Foreskin keratinocyte (primary cell): ENCODE measurements at places on chromosomes 1 and 21. TPM values are rescaled to one million over a fixed set of nuclear protein-coding genes. Genes with fewer than 3 reads are reported as not detected.

GRCh38 chr21:39332175-39332574, 16.7 kb downstream of the HMGN1 start:
- no peak for DNase-seq

DNA sequence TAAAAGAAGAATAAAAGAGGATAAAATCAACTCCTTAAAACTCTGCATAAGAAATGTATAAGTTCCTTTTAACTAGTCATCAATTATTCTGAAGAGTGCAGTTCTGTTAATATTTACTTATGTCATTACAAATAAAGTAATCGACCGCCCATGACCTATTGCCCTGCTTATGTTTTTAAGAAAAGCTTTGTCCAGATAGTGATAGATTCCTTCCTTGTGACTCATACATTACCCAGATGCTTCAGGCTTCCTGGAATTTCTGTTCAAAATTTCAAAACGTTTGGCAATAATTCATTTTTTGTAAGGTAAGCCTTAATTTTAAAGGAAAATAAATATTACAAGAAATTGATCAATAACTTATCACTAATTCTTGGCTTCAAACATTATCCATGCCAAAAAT, 918.2 kb upstream of the ADGRL2 start:
- DNase-seq, result peak; percentile 4

GRCh38 chr1:118871582-118872171, 116.5 kb downstream of the TBX15 start:
- DNase-seq, result no peak

GRCh38 chr1:36513676-36514473, 31.2 kb upstream of the CSF3R start:
- no peak for DNase-seq

DNA sequence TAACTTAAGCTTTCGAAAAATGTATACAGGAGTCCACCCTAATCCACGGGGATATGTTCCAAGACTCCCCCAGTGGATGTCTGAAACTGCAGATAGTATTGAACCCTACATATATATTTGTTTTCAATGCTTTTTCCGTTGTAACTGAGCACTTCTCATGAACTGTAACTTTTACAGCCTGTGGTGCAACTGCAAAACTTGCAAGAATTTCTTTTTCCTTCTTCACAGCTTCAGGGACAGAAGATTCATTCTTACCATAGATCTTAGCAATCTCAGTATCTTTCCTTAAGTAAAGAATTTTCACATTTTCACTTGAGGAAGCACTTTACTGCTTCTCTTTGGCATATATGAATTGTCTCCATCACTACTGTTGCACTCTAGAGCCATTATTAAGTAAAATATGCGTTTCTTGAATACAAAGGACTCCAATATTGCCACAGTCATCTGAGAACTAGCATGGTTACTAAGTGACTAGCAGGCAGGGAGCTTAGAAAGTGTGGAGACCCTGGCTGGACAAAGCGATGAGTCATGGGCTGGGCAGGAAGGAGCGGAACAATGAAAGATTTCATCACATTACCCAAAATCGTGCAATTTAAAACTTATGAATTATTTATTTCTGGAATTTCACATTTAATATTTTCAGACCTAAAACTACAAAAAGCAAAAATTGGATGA, 14.1 kb downstream of the DPYD start:
- DNase-seq, result no peak

GRCh38 chr1:27538793-27539192, 48.8 kb upstream of the WASF2 start:
- DNase-seq, result peak; percentile 73

GRCh38 chr1:162229549-162229948, 147.1 kb downstream of the SPATA46 start:
- no peak for DNase-seq

GRCh38 chr1:47934243-47934805, 62.9 kb downstream of the TRABD2B start:
- no peak for DNase-seq

GRCh38 chr1:23394181-23394580, 24.5 kb upstream of the ZNF436 start:
- no peak for DNase-seq

- no peak for DNase-seq
Observed at GRCh38 chr1:160863061-160863773, 530 bp upstream of the CD244 start.

DNA sequence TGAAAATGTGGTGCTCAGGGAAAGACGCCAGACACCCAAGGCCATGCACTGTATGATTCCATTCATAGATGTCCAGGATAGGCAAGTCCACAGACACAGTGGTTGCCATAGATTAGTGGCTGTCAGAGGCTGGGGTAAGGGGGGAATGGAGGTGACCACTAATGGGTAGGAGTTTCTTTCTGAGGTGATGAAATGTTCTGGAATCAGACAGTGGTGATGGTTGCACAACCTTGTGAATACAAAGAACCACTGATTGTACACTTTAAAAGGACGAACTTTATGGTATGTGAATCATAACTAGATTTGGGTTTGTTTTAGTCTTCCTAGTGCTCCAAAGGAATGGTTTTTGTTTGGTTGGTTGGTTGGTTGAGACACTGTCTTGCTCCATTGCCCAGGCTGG, 51.7 kb downstream of the PRAMEF20 start:
- DNase-seq, result no peak

GRCh38 chr1:154879038-154879421, 8.9 kb upstream of the KCNN3 start:
- no peak for DNase-seq

DNA sequence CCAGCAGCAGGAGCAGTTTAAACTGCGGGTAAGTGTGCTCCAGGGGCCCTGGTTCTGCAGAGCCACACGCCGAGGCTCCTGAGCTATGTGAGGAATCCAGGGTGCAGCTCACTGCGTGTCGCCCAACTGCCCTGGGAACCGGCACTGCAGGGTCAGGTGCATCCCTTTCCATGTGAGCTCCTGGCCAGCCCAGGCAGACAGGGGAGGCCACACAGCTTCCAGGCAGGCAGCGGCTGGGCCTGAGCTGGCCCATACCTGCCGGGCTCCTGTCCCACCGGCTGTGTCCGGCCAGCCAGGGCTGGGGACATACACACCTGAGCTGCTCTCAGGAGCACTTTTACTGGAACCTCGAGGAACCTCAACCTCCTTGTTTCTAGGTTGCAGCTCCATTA, 18.6 kb upstream of the COL18A1 start:
- no peak for DNase-seq

GRCh38 chr1:74856174-74856573, 123.2 kb downstream of the TYW3 start:
- no peak for DNase-seq

DNA sequence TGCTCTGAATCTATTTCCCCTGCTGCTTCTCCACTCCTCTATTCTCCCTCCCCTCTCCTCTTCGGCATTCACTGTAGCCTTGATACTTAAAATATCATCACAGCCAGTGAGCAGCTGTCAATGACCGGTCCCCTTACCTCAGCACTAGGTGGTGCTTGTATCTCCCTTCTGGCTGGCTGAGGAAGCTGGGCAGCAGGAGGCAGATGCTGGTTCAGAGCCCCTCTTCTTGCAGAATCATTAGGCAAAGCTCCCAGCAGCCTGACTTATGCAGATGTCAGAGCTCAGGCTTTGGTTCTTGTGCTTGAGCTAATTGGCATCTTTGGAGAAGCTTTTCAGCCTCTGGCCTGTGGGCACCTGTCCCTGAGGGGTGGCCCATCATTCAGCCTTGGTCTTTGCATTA, 31.9 kb upstream of the KCNA2 start:
- no peak for DNase-seq

- DNase-seq, result no peak
Observed at GRCh38 chr1:182779530-182779929, 10.0 kb upstream of the NPL start.

DNA sequence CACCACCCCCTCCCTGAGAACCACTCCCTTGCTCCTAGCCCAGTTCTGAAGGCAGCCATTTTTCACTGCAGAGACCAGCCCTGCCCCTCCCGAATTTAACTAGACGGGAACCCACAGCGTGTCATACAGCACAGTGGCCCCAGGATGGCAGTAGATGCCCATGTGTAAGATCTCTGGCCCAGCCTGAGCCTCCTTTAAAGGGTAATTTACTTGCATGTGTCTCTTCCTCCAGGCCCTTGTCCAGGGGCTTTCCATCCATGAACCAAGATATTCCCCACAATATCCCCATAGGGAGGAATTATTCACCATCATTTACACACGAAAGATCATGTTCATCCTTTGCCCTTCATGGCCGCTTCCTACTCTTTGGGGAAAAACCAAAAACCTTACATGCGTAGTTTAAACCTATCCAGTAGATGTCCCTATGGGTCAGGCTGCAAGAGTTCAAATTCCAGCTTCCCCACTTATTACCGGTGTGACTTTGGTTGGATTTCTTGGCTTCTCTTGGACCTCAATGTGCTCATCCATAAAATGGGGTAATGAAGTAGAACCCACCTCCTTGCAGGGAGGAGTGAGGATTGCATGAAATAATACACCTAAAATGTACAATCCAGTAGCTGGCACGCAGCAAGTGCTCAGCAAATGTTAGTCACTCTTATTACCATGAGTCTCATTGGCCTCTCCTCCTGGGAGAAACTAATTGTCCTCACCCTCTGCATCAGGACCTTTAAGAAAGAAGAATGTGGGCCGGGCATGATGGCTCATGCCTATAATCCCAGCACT, 4.0 kb upstream of the LACTBL1 start:
- peak; percentile 72 for DNase-seq

DNA sequence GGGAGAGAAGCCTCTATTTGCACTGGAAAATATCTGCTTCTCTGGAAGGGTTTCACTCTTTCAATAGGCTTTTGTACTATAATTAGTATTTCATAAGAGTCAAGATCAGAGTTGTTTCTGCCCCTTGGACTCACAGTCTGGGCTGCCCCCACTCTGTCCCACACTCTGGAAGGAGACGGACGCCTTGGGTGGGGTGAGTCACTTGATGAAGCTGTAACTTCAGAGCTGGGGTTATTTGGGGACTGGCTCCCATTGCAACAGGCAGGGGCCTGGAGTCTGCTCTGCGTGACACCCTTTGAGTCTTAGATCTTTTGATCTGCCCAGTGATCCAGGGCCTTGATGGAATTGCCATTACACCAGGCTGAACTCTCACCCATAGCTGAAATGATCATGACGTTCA, 4.0 kb upstream of the KCNA10 start:
- no peak for DNase-seq

TMEM200B gene
- polyA plus RNA-seq, result 6.6 and 7.2 TPM in 2 replicates

GPR3 gene
- polyA plus RNA-seq, result 2.4 and 2.9 TPM in 2 replicates

RNF186 gene
- not detected in 2 replicates for polyA plus RNA-seq

SPRR5 gene
- 0.22 and 0.44 TPM in 2 replicates for polyA plus RNA-seq

ACTA1 gene
- polyA plus RNA-seq, result not detected in 2 replicates

CLCA1 gene
- not detected in 2 replicates for polyA plus RNA-seq

KCNJ15 gene
- 16.0 and 24.5 TPM in 2 replicates for polyA plus RNA-seq

ZNF683 gene
- polyA plus RNA-seq, result not detected in 2 replicates

FAM72C gene
- 1.9 and 5.4 TPM in 2 replicates for polyA plus RNA-seq
